ENCODE measurements at places on chromosomes 3 and 15.

DNA sequence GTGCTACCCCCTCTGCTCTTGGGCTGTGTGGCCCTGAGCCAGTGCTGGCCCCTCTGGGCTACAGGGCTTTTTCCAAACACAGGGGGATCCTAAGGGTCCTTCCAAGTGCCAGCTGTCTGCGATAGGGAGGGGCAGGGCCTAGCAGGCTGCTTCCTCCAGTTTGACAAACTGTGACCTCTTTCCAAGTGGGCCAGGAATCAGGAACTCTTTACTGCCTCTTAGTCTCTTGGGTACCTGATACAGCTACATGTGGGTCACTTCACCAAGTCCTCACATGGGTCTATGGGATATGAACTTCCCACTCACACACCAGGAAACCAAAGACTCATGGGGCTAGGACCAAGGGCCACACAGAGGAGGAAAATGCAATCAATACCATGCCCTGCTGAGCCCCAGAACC is 25.4 kb downstream of the SEC61A1 start:
- no peak for DNase-seq

- peak; percentile 60 for DNase-seq
Observed at GRCh38 chr15:94110476-94111130, 120.8 kb upstream of the MCTP2 start.

DNA sequence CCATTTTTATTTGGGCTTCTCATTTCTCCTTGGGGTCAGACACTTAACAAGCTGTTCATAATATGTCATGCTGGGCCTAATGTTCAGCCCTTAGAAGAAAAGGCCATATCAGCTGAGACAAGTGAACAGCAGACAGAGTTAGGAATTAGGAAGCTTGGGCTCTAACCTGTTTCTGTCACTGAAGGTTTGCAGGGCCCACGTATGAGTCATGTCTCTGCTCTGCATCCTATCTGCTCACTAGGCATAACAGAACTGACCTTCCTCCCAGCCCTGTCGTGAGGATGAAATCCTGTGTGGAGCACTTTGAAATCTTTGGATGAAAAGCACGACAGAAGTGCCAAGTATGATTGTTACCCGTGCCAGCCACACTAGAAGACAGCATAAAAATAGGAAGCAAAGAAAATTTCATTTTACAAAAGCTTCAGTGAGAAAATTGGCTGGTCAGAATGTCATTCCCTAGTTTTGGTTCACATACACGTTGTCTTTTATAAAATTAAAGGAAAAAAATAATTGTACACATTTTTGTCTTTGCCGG is 26.5 kb upstream of the CD47 start:
- DNase-seq: no peak

DNA sequence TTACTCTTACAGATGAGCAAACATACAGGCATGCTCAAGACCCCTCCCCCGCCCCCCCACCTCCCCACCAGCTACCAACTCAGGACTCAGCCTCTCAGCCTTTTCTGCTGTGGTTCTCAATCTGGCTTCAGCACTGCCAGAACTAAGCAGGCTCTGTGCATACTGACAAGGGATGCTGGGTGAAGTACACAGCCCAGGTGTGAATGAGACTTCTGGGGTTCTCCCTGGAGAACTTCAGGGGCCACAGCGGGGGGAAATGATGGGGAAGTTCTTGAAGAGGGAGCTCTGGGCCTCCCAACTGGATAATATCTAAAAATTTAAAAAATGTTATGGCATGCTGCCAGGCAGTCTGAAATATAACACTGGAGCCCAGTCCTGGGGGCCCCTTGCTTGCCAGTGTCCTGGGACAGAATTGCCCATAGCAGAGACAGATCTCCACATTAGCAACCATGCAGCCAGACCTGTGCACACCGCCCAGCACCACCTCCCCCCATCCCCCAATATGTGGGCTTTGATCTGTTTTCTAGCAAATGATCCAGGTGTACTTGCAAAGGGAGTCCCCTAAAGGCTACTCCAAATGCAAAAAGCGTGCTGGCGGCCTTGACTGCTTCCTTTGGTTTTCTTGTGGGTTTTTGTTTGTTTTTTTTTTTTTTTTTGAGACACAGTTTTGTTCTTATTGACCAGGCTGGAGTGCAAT is 41.4 kb downstream of the PGPEP1L start:
- peak; percentile 62 for DNase-seq

- DNase-seq: no peak
Observed at GRCh38 chr15:65226221-65226620, 14.9 kb upstream of the CILP start.

GRCh38 chr3:150072576-150072975 is 101.9 kb upstream of the PFN2 start:
- DNase-seq: no peak

DNA sequence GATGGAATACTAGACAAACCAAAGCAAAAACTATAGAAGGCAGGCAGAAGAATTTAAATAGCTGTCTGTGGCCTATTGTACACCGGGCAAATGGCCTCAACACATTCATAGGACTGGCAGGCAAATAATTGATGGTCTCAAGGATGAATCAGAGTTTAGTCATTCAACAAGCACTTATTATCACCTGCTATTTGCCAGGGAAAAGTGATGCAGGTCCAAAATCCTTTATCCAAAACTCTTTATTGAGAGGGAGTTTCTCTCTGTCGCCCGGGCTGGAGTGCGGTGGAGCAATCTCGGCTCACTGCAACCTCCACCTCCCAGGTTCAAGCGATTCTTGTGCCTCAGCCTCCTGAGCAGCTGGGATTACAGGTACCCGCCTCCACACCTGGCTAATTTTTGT is 2.3 kb downstream of the EIF2AK4 start:
- no peak for DNase-seq

DNA sequence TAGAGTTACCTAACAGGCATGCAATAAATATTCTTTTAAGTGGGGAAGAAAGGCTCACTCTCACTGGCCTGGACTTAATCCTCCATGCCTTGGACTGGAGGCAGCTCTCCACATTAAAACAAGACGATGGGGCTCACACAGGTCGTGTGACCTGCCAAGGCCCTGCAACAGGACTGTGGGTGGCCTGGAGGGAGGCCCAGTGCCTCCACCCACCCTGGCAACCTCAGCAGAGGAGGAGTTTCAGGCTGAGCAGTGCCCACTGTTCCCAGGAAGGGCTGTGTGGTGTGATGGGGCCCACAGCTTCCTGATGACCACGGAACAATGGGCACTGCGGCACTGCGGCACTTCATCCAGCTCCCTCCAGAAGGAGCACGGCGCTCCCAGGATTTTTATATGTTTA is 5.5 kb downstream of the UROC1 start:
- no peak for DNase-seq

- DNase-seq: no peak
Observed at GRCh38 chr3:52361898-52362297, 45.8 kb downstream of the DNAH1 start.

- DNase-seq: peak; percentile 54
Observed at GRCh38 chr3:67790043-67790442, 135.6 kb upstream of the SUCLG2 start.

DNA sequence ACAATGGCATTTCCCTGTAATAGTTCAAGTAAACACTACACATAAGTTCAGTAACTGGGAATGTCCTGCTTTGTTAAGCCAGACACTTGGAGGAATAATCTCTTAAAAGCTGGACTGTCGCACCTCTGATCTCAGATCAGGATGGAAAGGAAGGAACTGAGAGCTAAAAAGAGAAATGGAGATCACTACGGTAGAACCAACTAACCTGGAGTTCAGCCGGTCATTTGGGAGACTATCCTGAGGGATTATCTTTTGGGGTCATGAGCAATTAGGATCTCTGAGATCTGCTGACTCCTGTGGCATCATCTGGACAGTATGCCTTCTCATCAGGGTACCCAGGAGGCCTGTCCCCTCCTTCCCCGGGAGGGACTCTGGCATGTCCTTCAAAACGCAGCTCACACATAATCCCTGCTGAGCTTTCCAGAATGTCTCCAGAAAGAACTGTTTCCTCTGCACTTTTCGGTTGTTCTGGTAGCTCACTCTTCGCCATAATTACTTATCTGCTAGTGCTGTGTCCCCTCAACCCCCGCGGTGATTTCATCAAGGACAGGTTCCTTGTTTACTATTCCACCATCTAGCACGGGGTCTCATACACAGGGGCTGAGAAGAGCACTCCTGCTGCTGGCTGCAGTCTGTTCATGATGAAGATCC is 115.6 kb downstream of the SENP2 start:
- DNase-seq: no peak

- peak; percentile 49 for DNase-seq
Observed at GRCh38 chr3:86245360-86245759, 745.6 kb downstream of the VGLL3 start.

DNA sequence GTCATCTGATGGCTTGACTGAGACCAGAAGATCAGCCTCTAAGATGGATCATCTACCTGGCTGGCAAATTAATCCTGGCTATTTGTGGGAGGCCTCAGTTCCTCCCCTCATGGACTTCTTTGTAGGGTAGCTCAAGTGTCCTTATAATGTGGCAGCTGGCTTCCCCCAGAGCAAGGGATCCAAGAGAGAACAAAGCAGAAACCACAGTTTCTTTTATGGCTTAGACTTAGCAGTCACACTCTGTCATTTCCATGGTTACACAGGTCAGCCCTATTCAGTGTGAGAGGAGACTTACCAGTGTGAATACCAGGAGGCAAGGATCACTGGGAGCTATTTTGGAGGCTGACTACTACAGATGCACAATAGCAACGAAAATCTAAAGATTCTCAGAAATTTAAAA is 15.3 kb upstream of the ARL14 start:
- no peak for DNase-seq

DNA sequence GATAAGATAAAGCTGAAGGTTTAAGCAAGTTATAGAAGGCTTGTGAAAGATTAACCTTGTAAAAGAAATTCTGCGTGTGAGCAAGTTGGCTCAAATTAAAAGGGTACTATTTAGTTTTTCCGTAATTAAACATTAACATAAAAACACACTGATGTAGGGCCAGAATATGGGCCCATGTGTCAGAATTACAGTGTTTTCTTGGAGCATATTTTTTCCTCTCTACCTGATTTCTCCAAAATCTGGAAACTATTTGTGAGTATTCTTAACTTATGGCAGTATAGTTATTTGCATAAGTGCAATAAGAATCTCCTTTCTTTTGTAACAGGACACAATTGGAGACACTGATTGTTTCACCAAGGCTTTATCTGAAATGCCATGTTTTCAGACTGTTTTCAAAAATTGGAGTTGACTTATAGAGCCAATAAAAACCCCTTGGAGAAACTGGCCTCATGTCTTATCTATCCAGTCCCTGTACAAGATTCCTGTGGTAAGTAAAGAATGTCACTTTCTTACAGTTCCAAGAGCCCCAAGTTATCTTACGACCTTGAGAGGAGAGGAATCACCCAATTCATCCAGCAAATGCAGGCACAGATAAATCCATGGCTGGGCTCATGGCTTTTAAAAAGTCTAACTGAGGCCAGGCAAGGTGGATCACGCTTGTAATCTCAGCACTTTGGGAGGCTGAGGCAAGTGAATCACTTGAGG is 47.8 kb upstream of the P2RY1 start:
- no peak for DNase-seq

DNA sequence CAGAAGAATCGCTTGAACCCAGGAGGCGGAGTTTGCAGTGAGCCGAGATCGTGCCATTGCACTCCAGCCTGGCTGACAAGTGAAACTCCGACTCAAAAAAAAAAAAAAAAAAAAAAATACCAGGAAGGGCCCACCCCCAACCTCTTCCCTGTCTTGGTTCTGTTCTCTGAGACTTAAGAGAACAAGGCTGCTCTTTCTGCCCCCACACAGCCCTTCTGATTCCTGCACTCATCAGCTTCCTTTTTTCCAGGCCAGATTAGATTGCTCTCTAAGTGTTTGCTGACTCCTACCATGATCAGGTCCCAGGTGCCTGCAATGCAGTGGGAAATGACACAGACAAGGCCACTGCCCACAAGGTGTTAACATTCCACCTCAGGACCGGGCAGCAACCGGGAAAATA is 13.0 kb downstream of the TMEM44 start:
- DNase-seq: no peak

GRCh38 chr15:88904257-88904623 is 8.9 kb upstream of the HAPLN3 start:
- no peak for DNase-seq

DNA sequence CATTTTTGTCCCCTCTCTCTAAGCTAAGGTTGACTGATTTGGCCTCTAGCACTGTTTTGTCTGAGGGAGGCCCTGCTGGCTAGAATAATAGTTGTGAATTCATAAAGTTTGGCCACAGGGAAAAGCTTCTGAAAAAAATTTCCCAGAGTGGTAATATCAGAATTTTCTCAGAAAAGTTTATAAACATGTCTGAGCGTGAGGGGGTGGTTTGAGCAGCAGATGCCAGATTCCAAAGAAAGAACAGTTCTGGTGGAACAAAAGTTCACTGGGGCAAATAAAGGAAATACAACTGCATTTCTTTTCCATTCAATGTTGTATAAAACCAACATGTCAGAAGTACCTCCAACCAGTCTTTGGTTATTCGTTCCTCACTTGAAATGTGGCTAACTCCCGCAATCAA is 61.2 kb downstream of the CLDN1 start:
- DNase-seq: peak; percentile 33

- no peak for DNase-seq
Observed at GRCh38 chr3:110568246-110568645, 503.4 kb upstream of the NECTIN3 start.

GRCh38 chr3:107184375-107184774 is 192.9 kb upstream of the CCDC54 start:
- DNase-seq: no peak

DNA sequence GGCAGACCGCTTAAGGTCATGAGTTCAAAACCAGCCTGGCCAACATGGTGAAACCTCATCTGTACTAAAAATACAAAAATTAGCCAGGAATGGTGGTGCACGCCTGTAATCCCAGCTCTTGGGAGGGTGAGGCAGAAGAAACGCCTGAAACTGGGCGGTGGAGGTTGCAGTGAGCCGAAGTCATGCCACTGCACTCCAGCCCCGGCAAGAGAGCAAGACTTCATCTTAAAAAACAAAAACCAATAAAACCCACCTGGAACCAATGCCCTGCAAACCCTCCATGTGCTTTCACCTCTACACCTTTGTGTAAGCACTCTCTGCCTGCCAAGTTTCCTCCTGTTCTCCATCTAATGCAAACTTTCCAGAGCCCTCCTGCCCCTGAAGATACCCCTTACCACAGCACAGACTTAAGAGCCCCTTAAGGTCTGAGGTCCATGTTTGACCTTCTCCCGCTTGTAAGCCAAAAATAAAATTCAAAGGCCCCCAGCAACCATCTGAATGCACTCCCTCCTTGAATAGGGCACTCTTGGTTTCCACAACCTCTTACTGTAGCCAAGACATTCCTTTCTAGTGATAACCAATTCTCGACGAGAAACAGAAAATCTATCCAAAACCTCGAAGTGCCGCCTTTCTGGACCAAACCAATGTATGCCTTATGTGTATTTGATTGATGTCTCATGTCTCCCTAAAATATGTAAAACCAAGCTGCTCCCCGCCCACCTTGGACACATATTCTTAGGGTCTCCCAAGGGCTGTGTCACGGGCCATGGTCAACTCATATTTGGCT is 3.0 kb downstream of the RPL32 start:
- no peak for DNase-seq

GRCh38 chr15:41928637-41929620 is 35.1 kb upstream of the SPTBN5 start:
- no peak for DNase-seq

DNA sequence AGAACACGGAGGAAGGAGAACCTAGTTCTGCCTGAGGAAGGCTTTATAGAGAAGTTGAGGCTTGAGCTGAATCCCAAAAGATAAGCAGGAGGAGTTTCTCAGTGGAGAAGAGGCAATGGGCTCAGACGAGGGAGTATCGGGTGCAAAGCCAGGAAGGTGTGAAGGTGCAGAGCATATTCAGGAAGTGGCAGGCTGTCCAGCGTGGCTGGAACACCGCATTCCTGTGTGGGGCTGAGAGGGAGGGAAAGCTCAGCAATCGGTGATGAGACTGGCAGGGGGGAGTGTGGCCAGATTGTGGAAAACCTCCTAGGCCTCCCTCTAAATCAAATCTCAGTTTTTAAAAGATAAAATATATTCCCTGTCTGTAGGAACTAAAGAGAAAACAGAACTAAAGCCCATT is 63.0 kb downstream of the ARHGAP31 start:
- peak; percentile 32 for DNase-seq

Measured in lung (tissue), 17 donors.